Activated CD8-positive, alpha-beta memory T cell treated with anti-CD3 and anti-CD28 coated beads, Interleukin-2, amount 50 U/mL, for 48 hours (primary cell): ENCODE measurements at places on chromosomes 16 and 17.
A peak's percentile ranks its signal among the peaks of the same experiment; 100 is the strongest.

GRCh38 chr17:75830164-75831031 is 13.8 kb downstream of the UNC13D start:
- DNase-seq: peak; percentile 74

DNA sequence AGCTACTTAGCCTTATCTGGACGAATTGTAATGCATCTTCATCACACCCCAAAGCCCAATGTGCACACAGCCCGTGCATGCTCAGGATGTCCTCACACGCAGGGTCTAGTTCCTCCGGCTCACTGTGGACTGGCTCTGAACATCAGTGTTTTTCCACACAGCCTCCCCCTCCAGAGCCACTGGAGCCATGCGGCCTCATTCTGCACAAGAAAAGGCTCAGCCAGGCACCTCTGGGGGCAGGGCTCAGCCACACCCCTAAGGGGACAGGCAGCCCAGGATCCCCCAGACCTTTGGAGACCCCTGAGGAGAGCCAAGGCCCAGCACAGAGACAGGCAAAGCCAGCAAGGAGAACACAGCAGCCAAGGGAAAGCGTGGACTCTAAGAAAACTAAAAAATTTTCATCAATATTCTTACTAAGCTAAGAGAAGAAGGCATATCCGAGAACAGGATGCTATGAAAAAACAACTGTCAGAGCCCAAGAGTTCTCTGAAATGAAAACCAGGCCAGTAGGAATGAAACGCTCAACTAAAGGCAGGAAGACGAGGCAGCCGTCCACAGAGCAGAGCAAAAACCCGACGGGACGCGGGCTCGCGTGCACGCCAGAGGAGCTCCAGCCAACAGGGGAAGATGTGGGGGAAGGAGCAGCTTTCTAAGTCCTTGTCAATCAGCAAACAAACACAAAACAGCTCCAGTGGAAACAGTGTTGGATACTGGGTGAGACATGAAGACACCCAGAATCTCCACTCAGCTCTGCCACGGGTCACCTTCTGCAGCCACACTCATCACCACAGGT is 34.5 kb downstream of the MAP1LC3B start:
- DNase-seq: no peak

DNA sequence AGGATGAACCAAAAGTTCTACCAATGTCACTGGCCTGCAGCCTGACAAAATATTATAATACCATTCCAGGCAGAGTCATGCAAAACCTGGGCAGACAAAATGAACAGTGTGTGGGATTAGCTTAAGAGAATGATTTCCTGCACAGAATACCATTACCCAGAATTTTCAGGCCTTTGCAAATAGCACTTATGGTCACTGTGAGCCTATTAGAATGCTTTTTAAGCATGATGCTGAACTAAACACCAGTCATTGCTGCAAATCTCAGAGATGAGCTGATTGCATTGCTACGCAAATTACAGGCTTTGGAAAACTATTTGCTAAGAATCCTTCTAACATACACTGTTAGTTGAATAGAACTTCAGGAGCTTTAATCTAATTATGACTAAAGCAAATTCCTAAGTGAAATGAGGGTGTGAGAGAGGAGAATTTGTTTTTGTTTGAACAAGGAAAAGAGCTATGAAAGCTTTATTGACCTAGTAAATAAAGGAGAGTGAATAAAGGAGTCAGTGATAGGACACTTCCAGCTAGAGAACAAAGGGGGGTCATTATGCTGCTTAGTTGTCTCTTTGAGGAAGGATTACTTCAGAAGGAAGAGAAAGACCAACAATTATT is 398.8 kb downstream of the HS3ST3B1 start:
- no peak for DNase-seq

- DNase-seq: peak; percentile 86
Measured at GRCh38 chr17:49968405-49969133, 421 bp upstream of the DLX4 start.

- no peak for DNase-seq
Measured at GRCh38 chr16:73738266-73738665, 558.3 kb upstream of the PSMD7 start.

- no peak for DNase-seq
Measured at GRCh38 chr17:55706808-55707773, 15.6 kb downstream of the TMEM100 start.

- DNase-seq: no peak
Measured at GRCh38 chr16:81318711-81319110, 3.9 kb downstream of the GAN start.

DNA sequence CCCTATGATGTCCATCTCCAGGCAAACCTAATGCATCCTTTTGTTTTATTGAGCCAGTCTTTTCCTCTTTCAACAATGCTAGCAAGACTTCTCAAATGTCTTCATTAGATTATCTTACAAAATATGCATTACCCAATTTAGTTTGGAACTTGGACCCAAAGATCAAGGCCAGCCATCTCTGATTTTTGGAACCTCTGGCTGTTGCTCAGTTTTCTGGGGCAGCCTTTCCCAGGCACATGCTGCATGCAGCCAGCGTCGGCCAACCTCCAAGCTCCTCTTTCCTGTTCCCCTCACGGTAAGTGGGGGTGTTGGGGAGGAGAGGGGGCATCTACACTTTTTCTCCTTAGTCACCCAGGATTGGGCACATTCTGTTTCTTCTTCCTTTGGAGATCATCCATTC is 189.3 kb downstream of the PRKCA start:
- DNase-seq: no peak

GRCh38 chr16:56314244-56314850 is 111.0 kb downstream of the AMFR start:
- no peak for DNase-seq

DNA sequence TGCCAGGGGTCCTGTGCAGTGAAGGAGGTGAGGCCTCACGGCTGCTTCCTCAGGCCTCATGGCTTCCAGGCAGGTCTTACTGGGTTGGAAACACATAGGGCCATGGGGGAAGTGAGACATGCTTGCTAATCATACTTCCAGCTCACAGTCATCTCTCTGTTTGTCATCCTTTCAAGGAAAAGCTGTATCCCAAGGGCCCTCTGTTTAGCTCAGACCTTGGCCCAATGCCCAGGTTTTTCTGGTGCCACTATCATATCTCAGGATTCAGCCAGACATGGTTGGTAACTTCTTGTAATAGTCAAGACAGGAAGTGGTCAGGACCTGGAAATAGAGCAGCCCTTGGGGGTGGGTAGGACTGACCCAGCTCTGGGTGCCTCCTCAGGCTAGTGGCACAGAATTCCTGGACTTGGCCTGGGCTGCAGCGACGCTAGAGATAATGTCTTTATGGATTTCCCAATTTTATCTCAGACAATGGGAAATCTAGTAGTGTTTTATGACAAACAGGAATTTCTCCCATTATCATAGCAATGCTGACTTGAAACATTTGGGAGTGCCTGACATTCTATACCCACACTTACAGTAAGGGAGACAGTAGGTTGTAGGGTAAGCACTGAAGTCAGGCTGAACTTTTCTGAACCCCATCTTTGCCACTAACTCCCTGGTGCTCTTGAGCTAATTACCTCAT is 13.5 kb upstream of the ITGB3 start:
- no peak for DNase-seq

DNA sequence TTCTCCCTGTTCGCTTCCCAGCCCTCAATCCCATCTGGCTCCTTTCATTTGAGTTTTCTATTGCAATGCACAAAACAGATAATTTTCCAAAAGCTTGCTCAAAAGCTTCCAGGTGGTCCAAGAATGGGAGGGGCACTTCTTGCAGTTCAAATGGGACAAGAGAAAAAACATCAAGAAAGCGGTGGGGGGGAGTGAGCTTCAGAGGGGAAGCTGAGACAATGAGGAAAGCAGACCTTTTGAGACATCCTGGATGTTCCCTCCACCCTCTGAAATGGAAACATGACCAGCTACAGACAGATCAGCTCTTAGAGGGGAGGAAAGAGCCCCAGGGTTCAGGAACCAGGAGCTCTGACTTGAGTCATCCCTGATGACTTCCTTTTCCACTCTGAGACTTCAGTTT is 368.2 kb downstream of the SLC39A11 start:
- DNase-seq: no peak

GRCh38 chr16:273547-274421 is 2.0 kb downstream of the RGS11 start:
- DNase-seq: no peak

- no peak for DNase-seq
Measured at GRCh38 chr16:14334366-14335080, 263.4 kb downstream of the MRTFB start.

- no peak for DNase-seq
Measured at GRCh38 chr16:46882940-46883307, 1.2 kb upstream of the GPT2 start.

GRCh38 chr17:33779234-33779591 is 475.9 kb upstream of the CCL2 start:
- DNase-seq: peak; percentile 52

GRCh38 chr16:30669903-30670824 is 11.9 kb downstream of the FBRS start:
- no peak for DNase-seq

DNA sequence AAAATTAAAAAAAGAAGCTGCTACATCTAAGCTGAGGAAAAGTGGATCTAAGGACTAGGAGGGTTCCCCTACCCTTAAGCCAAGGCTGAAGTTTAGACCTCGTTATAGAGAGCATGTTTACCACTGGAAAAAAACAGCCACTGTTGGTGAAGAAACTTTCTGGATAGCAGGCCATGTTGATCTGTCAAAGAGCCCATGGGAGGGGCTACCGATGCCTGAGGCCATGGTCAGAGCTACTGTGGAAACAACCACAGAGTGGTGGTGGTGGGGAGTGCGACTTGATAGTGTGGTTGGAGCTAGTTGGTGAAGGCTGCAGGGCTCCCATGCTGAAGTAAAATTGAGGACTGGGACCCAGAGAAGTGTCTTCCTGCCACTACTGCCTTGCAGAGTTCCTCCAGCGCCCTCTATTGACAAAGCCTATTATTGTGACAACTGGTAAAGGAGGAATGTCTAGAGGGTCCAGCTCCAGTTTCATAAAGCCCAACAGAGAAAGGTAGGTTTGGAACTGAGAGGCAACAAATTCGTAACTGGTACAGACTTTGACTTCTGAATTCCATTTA is 12.7 kb upstream of the FAM20A start:
- DNase-seq: no peak

GRCh38 chr17:6435051-6435450 is at the start of gene AIPL1:
Gene AIPL1 (minus strand): TSS chr17:6435121. CDS start chr17:6435104, 17 bp downstream.
- no peak for DNase-seq

DNA sequence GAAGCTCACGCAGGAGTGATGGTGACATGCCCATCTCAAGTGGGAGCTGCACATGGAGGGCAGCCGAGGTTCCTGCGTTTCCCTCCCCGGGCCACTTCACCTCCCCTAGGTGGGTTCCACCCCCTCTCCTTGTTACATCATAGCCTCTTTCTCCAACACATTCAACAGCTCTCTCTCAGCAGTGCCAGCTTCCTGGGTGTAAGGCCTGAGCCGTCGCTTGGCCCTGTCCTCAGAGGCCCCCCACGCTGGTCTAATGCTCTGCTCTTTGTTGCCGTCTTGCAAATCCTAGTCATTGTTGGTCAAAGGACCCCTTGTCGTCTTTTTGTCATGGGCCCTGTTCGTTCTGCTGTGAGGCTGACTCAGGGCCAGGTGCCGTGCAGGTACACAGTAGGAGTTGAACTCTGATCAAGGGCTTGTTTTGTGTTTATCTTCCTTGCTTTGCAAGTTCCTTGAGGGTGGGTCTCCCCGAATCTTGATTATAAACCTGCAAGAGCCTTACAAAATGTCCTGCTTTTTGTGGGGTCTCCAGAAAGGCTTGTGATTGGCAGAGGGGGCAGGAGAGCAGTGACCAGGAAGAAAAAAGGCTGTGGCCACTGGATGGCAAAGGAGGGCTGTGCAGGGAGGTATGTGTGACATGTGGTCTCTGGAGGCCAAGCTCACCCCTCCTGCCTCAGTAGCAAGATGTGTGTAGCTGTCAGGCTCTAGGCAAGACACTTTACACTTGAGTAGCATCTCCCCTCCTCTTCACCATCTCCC is 136.6 kb downstream of the CCDC182 start:
- no peak for DNase-seq

DNA sequence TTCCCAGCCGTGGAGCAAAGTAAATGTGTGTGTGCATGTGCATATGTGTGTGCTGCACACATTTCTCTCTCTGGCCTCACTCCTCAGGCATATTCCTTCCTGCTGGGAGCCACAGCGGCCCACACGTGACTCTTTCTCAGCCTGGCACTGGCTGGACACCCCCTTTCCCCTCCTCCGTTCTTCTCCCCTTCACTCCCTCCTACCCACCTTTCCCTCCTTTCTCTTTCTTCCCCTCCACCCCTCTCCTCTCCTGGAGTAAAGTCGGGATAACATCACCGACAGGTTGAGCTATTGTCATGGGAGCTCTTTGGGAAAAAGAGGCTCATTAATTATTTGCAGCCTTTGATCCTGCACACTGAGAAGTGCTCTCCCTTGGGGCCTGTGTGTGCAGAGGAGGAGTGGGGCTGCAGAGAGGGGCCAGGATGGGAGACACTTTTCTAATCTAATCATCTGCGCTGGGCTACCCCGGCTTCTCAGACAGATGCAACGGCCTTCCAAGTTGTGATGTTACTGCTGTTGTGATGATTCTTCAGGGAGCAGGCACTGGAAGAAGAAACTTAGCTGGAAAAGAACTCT is 126.3 kb upstream of the HSBP1 start:
- no peak for DNase-seq

- no peak for DNase-seq
Measured at GRCh38 chr17:37781451-37781850, 36.6 kb upstream of the HNF1B start.

GRCh38 chr17:58330997-58331814 is 2.6 kb upstream of the TSPOAP1 start:
- DNase-seq: peak; percentile 90

GRCh38 chr17:38562215-38562569 is 43.6 kb downstream of the SRCIN1 start:
- no peak for DNase-seq

GRCh38 chr16:142405-142967 is 4.0 kb upstream of the NPRL3 start:
- no peak for DNase-seq

DNA sequence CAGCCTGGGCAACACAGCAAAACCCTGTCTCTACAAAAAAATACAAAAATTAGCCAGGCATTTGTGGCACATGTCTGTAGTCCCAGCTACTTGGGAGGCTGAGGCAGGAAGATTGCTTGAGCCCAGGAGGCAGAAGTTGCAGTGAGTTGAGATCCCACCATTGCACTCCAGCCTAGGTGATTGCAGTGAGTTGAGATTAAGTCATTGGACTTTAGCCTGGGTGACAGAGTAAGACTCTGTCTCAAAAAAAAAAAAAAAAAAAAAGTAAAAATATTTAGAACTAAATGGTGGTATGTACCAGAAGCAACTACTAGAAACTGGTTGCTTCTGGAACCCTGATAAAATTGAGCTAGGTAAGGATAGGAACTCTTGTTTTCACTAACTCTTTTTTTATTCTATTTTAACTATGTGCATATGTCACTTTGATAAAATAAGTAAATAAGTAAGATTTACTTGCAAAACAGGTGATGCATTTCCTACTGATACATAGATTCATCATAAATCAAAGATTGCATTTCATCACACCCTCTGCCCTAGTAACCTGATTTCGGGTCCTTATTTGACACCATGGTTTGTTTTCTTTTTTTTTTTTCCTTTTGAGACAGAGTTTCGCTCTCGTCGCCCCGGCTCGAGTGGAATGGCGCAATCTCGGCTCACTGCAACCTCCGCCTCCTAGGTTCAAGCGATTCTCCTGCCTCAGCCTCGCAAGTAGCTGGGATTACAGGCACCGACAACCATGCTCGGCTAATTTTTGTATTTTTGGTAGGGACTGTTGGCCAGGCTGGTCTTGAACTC is 66.0 kb downstream of the USP32 start:
- DNase-seq: no peak
